Thoracic aorta (tissue), 2 donors: ENCODE measurements at places on chromosomes 5 and 9. TPM values are rescaled to one million over a fixed set of nuclear protein-coding genes. Genes with fewer than 3 reads are reported as not detected.
A peak's percentile ranks its signal among the peaks of the same experiment; 100 is the strongest.

The EXOSC2 gene
- 12.3 TPM for total RNA-seq

The DNAH5 gene
- total RNA-seq: 0.14 TPM

The HAVCR2 gene
- total RNA-seq: 38.0 TPM

- no peak for DNase-seq
- peaks cover 14% of the 10 kb centered on the region for H3K36me3 ChIP-seq
- peaks cover 39% of the 10 kb centered on the region for H3K4me1 ChIP-seq
- peak overlapping the region; percentile 55 for H3K27ac ChIP-seq
- H3K27me3 ChIP-seq: no peaks in the 10 kb centered on the region
These were observed 639 bp downstream of the EHMT1 start for GRCh38 chr9:137619240-137620047.

- DNase-seq: no peak
- H3K27ac ChIP-seq: no peak overlapping the region
- no peaks in the 10 kb centered on the region for H3K27me3 ChIP-seq
- H3K36me3 ChIP-seq: no peaks in the 10 kb centered on the region
- no peaks in the 10 kb centered on the region for H3K4me1 ChIP-seq
These were observed 161.6 kb downstream of the ACTL7B start for GRCh38 chr9:108694170-108694569.

GRCh38 chr9:101035098-101035497 is 6.6 kb downstream of the PLPPR1 start:
- no peaks in the 10 kb centered on the region for H3K4me1 ChIP-seq
- no peak overlapping the region for H3K27ac ChIP-seq
- no peak for DNase-seq

GRCh38 chr5:171410181-171410580 is 9.3 kb upstream of the FGF18 start:
- no peak for DNase-seq
- peak overlapping the region; percentile 29 for H3K27ac ChIP-seq
- no peak overlapping the region for H3K4me3 ChIP-seq
- no peaks in the 10 kb centered on the region for H3K27me3 ChIP-seq
- H3K4me1 ChIP-seq: peaks cover 15% of the 10 kb centered on the region
- H3K36me3 ChIP-seq: peaks cover 27% of the 10 kb centered on the region
